Osteoblast (primary cell): ENCODE measurements at places on chromosomes 2 and 18. TPM values are rescaled to one million over a fixed set of nuclear protein-coding genes. Genes with fewer than 3 reads are reported as not detected.

MOGAT1 gene
- total RNA-seq, result not detected in 2 replicates

- H3K36me3 ChIP-seq, result no peaks in the 10 kb centered on the region
- H3K27ac ChIP-seq, result no peak overlapping the region
- no peaks in the 10 kb centered on the region for H3K27me3 ChIP-seq
- DNase-seq, result no peak
Observed at GRCh38 chr2:104233591-104233990, 620.3 kb upstream of the POU3F3 start.

ABCG5 gene
- not detected in 2 replicates for total RNA-seq

NGEF gene
- total RNA-seq, result 4.7 TPM in 1 of 2 replicates, not detected in the other

DNA sequence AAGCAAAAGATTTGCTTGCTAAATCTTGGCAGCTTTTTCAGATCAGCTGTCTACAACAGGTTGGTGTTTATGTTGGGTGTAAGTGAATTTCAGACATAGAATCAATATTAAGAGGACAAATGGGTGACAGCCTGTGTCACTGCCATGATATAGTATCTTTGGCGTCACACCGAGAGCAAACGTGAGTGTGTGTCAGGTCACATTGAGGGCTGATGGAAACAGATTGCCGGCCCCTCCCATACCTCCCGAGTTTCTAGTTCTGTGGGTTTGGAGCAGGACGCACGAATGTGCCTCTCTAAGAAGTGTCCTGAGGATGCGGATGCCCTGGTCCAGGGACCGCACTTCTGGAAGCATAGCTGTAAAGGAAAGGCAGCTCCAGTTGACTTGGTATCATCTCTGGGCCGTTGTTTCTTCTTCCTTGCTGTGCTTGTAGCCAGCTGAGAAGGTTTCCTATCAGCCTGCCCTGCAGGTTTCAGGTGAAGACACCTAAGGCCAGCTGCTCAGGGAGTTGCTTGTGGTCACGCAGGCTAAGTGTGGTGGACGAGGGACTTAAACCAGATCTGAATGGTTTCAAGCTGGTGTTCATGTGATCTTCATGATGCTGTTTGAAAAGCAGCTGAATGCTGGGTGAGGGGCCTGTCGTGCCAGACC lies 6.4 kb downstream of the AGAP1 start:
- H3K4me3 ChIP-seq, result no peak overlapping the region
- peaks cover 24% of the 10 kb centered on the region for H3K4me1 ChIP-seq
- no peaks in the 10 kb centered on the region for H3K36me3 ChIP-seq
- no peak for DNase-seq
- H3K27ac ChIP-seq, result no peak overlapping the region

ARHGAP28 gene
- 23.9 and 24.2 TPM in 2 replicates for total RNA-seq
